ENCODE measurements at places on chromosomes 7 and 10.

DNA sequence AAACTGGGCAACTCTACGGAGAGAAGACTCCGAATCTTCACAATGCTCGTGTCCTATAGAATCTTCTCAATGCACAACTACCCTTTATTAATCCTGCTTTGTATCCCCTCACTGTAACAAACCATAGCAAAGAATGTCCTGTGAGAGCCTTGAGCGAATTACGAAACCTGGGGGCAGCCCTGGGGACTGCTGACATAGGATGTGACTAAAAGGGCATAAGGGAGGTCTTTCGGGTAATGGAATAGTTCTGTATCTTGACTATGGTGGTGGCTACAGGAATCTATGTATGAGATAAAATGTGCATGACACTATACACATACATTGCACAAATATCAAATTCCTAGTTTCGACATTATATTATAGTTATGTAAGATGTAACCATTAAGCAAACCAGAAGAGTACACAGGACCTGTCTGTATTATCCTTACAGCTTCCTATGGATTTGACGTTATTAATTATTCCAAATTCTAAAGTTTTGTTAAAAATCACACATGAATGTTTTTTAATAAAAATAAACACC, 162.5 kb upstream of the KCTD7 start:
- no peak for DNase-seq

- DNase-seq, result no peak
These were observed 117.4 kb upstream of the GNAI1 start for GRCh38 chr7:80017101-80017698.

- no peak for DNase-seq
These were observed 252.9 kb downstream of the ARHGAP12 start for GRCh38 chr10:31675726-31676125.

GRCh38 chr7:12581897-12582296, 11.4 kb downstream of the SCIN start:
- DNase-seq, result no peak

GRCh38 chr10:30759423-30759822, 129.9 kb upstream of the LYZL2 start:
- no peak for DNase-seq

GRCh38 chr10:78892338-78893176, 176.2 kb upstream of the ZMIZ1 start:
- DNase-seq, result no peak

- no peak for DNase-seq
These were observed 159.0 kb downstream of the PRKAG2 start for GRCh38 chr7:151717918-151718317.

DNA sequence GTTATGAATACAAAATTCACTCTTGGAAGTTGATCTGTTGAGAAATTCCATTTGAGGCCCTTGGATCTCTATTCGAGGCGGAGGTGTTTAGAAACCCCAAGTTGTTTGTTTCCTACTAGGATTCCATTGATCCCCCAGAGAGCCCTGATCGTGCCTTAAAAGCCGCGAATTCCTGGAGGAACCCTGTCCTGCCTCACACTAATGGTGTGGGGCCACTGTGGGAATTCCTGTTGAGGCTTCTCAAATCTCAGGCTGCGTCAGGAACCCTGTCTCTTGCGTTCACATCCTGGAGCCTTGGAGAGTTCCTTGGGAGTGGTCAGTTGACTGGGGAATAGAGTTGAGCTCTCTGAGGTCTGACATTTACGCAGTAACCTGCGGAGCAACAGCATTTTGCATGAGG, 1.2 kb downstream of the CFAP69 start:
- no peak for DNase-seq

GRCh38 chr10:3150961-3151360, 21.6 kb downstream of the PITRM1 start:
- no peak for DNase-seq

DNA sequence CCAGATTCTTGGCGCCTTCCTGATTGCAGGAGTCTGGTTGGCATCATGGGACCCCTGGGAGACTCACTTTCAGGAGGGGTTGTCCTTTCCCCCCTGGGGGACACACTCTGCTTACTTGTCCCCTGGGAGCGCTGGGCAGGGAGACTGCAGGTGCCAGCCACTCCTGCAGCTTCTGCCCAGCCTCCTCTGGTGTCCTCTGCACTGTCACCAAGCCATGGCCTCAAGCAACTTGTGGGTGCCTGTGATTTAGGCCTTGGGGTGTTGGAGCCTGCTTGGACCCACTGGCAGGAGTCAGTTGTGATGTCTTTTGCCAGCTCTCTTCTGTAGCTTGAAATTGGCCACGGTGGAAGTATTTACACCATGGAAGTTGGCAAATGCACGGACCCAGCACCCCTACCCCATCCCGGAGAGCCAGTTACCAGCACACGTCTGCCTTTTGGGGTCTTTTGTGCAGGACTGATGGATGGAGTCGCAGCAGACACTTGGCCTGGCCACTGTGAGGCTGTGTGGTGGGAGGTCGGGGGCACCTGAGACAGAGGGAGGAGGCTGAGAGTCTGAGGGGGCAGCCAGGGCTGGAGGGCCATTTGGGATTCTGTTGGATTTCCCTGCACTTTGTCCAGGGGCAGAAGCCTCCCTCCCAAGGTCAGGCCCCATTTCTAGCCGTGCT, 104.7 kb downstream of the LHPP start:
- DNase-seq, result no peak

- DNase-seq, result no peak
These were observed 9.2 kb downstream of the IKZF5 start for GRCh38 chr10:122999347-122999746.

DNA sequence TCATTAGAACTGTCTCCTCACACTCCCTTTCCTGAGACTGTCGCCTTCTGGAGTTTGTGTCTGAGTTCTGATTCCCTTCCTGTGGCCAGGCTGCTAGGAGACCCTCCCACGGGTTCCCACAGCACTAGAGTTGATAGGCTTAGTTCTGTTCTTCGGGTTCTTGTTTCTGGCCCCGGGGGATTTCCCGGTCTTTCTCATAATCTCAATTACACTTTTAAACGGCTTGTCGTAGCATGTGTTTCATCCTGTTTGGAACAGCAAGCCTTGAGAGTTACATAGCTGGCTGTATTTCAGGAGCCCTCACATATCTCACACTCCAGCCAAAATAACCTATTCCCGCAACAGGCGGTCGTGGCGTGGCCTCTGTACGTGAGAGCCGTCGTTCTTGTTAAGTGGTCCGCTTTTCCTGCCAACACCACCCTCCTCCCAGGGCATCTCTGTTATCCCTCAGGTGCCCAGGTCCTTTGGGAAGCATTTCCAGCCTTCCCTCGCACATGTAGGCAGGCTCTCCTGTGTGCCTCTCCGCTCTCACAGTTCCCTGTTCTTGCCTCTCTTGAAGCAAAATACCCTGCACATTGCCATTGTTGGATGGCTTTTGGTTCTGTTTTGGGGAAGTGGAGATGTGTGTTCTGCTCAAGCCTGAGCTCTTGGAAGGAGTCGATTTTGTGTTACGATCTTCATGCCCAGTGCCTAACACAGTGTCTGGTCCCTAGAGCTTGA, 46.0 kb downstream of the CDC123 start:
- no peak for DNase-seq

- no peak for DNase-seq
These were observed 102.9 kb downstream of the ZNF438 start for GRCh38 chr10:30928742-30929141.

- DNase-seq, result no peak
These were observed 70.8 kb downstream of the HIP1 start for GRCh38 chr7:75667938-75668337.

DNA sequence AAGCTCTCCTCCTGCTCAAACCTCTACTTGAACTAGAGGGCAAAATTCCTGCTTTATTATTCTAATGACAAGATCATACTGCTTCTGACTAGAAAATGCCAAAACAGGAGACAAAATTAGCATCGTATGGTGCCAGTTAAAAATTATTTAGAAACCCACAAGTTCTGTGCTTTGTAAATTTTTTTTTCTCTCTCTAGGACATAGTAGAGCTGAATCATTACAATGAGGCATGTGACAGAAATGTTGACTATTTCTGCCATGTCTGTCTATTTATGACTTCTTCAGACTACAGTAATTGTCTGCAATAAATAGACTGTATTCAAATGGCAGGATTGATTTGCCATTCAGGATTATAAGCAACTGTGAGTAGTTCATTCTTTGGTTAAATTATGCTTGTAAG, 335.8 kb downstream of the PRPF18 start:
- DNase-seq, result no peak

All from stimulated activated CD8-positive, alpha-beta memory T cell treated with anti-CD3 and anti-CD28 coated beads, Interleukin-12 subunit alpha, Interleukin-12 subunit beta, amount 100 ng/mL, for 1 hour (primary cell).